COR-L47 (cell line): ENCODE measurements at places on chromosomes 11 and 22.

DNA sequence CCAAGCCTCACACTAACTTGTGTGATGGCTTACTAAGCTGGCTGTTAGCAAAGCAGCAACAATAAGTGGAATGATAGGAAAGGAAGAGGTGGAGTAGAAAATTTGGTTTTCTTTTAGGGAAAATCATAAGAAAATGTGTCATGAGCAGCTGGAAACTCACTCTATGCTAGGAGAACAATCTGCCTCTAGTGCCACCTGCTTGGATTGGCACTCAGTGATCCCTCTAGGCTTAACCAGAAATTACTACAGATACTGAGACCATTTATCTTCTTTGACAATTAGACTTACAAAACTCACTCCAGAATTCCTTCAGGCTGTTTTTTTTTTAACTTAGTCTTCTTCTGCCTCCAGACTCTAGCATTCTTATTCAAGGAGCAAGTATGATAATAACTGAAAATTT lies 117.3 kb downstream of the CD44 start:
- DNase-seq = no peak

- DNase-seq = no peak
These were observed 49.0 kb downstream of the PRR5L start for GRCh38 chr11:36345084-36345511.

- DNase-seq = no peak
These were observed 75.6 kb downstream of the TP53I11 start for GRCh38 chr11:44875037-44875436.

GRCh38 chr11:535210-535518 lies 212 bp downstream of the HRAS start:
- no peak for DNase-seq

- no peak for DNase-seq
These were observed 38.8 kb downstream of the RPUSD4 start for GRCh38 chr11:126172596-126173038.

GRCh38 chr11:18491924-18492323 lies 34.8 kb downstream of the TSG101 start:
- DNase-seq = no peak

- no peak for DNase-seq
These were observed 58.0 kb downstream of the RCN1 start for GRCh38 chr11:32148895-32149294.

DNA sequence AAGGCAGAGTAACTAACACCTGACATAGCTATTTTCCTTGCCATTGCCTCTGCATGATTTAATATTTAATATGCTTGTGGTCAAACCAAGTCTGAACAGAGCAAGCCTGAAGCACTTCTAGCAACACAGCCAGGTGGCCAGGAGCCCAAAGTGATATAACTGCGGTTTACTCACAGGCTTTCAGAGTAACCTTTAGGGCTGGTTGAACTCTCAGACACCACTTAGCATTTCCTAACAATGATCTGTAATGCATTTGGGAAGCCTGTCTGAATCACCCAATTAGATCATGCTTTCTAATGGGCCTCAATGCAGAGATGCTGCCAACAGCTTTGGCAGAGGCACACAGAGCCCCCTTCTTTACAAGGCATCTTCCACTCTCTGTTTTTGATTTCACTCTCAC lies 96.1 kb downstream of the FDX1 start:
- DNase-seq = no peak

GRCh38 chr11:22797047-22797446 lies 32.6 kb downstream of the SVIP start:
- no peak for DNase-seq

GRCh38 chr22:20180245-20180630 lies 29.4 kb upstream of the CCDC188 start:
- no peak for DNase-seq

GRCh38 chr22:26476705-26477340 lies 6.8 kb downstream of the HPS4 start:
- DNase-seq = no peak

- peak; percentile 47 for DNase-seq
These were observed 621 bp downstream of the KCNC1 start for GRCh38 chr11:17734986-17735817.

GRCh38 chr22:30889996-30890480 lies 78.5 kb downstream of the MORC2 start:
- no peak for DNase-seq

DNA sequence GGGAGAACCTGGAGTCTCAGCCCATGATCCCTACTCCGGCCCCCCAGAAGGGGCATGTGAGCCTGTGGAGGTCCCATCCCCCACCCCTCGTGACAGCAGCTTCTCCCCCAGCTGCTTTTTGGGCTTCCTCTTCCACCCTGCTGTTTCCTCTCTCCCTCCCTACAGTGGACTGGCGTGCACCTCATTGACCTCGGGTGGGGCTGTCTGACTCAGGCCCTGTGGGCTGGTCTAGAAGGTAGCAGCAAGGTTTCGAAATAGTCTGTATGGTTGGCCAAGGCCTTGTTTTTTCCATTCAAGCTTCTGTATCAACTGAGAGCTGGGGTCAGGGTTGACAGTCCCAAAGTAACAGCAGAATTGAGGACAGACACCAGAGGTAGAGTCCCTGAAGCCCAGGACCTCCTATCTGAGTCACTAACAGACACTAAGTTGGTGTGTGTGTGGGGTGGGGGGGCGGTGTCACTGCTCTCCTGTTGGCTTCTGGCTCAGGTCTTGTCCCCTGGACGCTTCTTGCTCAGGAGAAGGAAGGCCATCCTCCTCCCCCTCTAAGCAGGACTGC lies 7.7 kb downstream of the SLC37A2 start:
- DNase-seq = no peak

DNA sequence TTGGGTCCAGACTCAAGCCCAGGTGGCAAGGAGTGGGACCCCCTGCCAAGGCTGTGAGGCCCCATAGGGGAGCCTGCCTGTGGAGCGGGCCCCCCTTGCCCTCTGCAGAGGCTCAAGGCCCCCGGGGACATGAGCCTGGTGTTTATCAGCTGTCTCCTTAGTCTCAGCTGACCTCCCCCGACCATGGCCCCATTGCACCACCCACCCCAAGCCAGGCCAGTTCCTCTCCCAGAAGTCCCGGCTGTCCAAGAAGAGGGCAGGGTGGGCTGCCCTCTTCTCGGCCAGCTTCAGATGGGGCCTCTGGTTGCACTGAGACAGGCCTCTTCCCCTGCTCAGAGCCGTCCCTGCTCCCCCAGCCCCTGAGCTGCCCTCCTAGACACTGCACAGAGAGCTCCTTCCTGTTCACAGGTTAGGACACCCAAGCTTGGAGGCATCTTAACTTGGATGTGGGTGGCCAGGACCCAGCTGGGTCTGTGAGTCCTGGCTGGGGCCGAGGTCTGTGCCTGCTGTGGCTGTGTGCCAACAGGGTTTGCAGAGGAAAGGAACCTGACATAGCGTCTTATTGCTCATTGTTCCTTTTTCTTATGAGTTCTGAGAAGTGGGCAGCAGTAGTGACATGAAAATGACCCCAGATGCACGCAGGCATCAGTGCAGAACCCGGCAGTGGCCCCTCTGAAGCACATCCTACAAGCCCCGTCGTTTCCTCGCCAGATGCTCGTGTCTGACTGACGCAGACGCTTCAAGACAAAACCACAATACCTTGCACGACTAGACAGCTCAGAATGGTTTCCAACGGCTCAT lies 5.4 kb downstream of the TRABD start:
- no peak for DNase-seq

DNA sequence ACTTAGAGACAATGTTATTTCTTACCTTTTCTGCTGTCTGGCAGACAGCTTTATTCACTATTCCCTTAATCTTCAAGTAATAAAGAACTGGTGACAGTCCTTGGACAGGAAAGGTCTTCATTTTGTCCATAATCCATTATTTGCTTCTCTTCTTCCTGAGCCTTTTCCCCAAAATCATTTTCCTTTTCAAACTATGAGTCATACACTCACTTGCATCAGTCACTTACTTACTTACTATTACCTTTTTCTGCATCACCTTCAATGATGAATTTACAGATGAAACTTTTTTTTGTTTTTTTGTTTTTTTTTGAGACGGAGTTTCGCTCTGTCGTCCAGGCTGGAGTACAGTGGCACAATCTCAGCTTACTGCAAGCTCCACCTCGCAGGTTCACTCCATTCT lies 9.5 kb downstream of the METTL15 start:
- DNase-seq = no peak

- no peak for DNase-seq
These were observed 72.7 kb upstream of the TTC12 start for GRCh38 chr11:113241636-113242054.

DNA sequence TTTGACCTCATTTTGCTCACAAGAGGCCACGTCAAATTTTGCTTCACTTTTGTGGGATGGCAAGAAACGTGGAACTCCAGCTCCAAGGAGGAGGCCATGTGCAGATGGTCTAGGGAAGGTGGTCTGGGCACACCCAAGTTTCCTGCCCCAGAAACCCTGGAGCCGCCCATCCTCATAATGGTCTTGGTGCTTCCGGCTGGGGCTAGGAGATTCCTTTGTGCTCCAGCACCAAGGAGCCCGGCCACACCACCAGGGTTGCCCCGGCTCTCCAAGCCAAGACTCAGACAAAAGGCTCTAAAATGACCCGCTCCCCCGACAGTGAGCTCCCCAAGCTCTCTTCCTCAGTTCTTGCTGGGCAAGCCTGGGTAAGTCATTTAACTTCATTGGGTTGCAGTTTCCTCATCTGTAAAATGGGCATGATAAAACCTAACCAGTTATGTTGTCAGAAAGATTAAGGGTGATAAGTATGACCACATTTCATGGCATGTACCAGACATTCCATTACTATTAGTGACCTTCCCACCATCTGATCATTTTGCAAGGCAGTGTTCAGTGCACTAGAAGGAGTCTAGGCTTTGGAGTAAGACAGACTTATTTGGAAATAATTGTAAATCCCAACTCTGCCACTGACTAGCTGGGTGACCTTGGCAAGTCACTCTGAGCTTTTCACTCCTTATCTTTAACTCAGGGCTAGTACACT lies 23.3 kb downstream of the DKK3 start:
- no peak for DNase-seq

GRCh38 chr11:77518471-77518870 lies 44.6 kb upstream of the PAK1 start:
- no peak for DNase-seq

DNA sequence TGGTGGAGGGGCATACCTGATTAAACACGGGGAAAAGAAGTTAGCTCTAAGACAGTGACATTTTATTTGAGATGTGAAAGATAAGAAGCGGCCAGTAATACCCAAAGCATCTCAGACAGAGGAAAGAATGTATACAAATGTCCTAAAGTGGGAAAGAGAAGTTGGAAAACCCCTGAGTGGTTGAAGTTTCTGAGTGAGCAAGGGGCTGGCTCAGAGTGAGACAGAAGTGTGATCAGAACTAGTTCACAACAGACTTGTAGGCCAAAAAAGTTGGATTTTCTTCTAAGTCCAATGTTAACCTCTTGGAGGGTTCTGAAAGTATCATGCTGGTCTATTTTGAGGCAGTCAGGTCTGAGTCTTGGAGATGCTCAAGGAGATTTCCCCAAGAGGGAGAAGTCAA lies 608.7 kb downstream of the SOX6 start:
- DNase-seq = no peak

GRCh38 chr11:727281-727701 lies 20.0 kb upstream of the TALDO1 start:
- DNase-seq = no peak

DNA sequence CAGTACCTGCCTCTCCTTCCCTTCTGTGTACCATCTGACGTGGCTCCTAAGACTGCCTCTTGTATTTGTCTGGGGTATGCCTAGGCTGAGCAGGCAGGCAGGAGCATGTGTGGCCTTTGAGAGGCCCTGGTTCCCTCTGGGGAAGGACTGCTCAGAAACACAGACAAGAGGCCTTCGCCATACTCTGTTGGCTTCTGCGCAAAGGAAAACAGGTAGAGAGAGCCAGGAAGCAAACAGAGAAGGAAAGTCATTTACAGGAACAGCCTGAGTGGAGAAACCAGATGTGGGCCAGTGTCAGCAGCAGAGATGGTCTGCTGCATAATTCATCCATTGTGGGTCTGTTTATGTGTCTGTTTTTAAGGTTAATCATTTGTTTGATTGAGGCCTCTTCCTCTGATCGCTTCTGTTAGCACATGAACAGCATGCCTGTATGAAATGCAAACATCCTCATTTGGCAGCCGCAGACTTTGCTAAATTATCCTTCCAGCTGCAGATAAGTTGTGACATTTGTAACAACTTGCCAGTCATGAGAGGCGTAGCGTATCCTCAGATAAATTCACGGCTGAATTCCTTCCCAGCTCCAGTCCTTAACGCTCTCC lies 119.4 kb downstream of the GALNT18 start:
- peak; percentile 22 for DNase-seq

DNA sequence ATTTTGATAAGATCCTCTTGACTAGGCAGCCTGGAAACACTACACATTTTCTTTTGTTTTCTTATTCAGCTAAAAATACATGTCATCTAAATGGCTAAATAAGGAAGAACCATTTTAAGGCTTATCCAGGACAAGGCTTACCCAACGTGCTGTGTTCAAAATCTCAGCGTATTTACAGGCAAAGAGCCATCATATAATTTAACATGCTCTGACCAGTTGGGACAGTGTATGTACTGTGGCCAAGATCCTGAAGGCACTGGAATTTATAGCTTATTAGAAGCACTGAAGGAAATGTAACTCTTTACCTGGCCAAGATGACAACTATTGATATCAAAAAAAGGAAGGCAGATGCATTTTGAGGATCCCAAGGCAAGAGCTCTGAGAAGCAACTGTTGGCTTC lies 71.1 kb downstream of the PPFIBP2 start:
- no peak for DNase-seq

GRCh38 chr11:106461839-106462545 lies 384.5 kb downstream of the AASDHPPT start:
- no peak for DNase-seq

DNA sequence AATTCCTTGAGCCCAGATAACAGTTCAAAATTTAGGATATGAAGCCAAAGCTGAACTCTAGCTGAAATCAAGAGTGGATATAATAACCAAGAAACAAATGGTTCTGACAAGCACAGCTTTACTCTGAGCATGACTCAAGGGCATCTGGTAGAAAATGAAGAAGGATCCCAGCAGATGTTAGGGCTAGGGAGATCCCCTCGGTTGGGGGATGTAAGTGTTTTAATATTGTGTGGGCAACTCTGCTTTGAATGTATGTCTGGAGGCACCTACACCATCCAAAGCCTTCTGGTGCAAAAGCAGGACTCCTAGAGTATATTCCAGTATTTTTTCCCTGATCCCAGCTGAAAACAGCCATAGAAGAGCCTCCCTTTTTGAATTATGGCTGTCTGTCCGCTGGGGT lies 61.7 kb downstream of the FLI1 start:
- no peak for DNase-seq

DNA sequence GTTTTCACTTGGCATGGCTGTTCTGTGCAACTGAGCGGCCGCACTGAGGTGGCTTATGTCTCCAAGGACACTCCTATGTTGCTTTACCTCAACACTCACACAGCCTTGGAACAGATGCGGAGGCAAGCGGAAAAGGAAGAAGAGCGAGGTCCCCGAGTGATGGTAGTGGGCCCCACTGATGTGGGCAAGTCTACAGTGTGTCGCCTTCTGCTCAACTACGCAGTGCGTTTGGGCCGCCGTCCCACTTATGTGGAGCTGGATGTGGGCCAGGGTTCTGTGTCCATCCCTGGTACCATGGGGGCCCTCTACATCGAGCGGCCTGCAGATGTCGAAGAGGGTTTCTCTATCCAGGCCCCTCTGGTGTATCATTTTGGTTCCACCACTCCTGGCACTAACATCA lies 2.1 kb downstream of the CLP1 start:
- DNase-seq = no peak

GRCh38 chr22:46849951-46850350 lies 87.5 kb downstream of the TBC1D22A start:
- no peak for DNase-seq

GRCh38 chr11:98625526-98625925 lies 395.2 kb upstream of the CNTN5 start:
- DNase-seq = no peak
